Pancreas (tissue), 10 donors: ENCODE measurements at places on chromosomes 3 and 15.

- DNase-seq: no peak
Observed at GRCh38 chr15:101018016-101018415, 98.9 kb downstream of the LRRK1 start.

- no peak for DNase-seq
Observed at GRCh38 chr3:131591394-131592014, 88.7 kb upstream of the MRPL3 start.

GRCh38 chr3:120021523-120021922, 72.7 kb downstream of the GSK3B start:
- no peak for DNase-seq

DNA sequence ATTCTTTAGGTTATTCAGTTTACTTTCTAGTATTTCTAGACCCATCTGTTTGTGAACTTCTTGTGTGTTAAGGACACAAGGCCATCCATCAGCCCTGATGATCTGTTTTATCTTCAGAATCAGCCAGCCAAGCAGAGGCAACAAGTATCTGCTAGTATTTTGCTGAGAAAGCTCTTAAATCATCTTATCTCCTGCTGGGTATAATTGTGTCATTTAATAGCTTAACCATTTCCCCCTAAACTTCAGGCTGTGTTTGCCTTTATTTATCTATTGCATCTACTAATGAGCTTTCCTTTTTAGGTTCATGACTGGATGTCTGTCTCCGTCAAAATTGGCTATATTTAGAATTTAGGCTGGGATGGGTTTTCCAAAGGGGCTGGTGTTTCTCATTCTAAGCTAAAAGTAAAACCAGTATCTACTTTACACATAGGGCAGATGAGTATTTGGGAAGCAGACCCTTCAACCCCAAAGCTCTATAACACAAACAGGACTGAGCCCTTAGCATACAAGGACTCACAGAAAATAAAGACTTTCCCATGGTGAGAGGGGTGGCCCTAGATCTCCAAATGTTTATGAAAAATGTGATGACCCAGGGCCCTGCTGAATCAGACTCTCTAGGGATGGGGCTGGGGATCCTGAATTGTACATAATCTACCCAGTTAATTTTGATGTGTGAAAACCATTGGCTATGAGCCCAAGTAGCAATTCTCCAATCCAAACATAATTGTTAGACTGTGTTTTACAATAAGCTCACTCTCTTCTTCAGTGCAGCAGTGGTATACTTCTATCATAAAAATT, 65.3 kb upstream of the PSMD6 start:
- DNase-seq: no peak

DNA sequence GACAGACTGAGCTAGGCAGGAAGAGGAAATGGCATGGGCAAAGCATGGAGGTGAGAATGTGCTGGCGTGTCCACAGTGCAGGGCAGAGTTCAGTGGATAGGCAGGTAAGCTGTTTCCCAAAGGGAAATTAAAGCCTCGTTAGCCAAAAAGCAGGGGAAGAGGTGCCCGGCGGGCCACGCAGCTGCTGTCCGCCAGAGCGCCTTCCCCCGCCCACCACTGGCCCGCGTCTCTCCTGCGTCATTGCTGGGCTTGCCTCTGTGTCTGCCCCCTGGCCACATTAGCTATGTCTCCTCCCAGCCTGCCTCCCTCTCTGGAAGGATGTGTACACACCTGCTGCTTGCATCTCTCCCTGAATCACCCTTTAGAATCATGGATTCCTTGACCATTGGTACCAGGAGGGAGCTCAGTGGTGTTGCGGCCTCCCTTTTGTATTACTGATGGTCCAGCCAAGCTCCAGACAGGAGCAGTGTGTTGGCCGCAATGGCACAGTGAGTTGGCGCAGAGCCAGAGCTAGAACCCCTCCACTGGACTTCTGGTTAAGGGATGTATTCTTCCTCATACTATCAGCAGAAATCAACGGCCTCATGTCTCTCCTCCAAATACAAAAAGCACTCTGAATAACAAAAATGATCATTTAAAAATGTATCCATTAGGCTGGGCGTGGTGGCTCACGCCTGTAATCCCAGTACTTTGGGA, 26.6 kb downstream of the SLC28A1 start:
- no peak for DNase-seq

DNA sequence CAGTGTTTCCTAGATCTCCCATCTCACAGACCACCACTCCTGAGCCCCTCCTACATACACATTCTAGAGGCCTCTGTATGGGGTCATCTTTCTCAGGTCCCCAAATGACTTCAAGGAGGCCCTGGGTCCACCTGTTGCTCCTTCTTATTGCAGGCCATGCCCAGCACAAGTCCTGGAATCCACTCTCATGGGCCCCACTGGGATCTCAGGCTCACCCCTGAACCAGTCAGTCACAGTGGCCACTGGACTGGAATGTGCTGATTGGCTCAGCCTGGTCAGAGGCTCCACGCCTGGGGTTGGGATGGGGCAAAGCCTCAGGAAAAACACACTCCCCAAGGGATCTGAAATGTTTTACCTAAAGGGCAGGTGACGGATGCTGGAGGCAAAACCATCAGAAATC, 55.7 kb downstream of the SPSB4 start:
- no peak for DNase-seq

DNA sequence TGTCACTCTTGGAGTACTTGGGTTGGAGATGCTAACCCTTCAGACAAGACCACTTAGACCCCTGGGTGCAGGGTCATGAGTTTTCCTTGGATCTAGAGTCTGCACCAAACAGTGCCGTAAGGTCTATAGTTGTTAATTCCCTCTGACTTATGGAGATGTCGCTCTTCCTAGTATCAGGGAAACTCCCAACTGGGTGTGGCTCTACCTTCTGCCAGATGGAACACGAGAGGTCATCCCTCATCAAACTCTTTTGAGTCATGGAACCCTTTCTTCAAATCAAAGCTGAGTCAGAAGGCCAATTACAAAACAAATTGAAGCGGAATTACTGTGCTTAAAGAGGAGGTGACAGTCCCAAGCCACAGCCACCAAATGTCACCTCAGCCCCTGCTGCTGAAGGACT, 514.9 kb upstream of the PROK2 start:
- DNase-seq: no peak

DNA sequence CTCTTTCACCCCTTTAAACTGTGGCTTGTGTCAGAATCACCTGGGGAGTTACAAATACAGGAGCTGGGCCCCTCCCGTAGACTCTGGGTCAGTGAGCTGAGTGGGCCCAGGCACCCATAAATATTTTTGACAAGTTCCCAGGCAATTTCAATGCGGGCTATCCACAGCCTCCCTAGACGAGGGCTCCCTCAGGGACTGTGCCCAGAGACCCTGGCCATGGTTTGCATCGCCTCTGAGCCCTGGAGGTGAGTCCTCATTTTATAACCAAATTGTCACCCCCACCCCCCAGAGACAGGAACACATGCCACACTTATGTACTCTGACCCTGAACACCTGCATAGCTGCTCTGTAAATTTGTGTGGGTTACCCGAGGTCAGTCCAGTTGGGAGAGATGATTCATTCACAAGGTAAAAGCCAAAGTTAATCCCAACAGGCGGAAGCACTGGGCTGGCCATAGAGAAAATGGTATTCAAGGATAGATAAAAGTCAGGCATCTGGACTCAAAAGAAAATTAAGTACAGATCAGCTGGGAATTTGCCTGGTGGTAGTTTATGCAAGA, 146.5 kb upstream of the SLC6A11 start:
- no peak for DNase-seq

DNA sequence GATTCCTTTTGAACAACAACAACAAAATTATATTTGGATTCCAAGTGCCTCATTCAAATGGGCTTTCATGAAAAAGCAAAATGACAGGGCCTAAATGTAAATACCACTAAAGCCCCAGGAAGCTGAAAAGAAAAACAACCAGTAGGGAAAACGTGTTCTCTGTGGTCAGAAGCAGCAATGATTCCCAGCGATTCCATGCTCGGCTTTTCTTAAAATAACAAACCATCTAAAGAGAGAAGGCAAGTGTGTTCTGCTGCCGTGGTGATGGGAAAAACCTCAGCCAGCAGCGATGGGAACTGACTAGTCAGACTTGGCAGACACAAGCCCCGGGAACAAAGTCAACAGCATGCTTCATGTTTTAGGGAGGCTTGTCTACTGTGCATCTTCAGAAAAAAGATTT, 153.6 kb downstream of the TNIK start:
- peak; percentile 40 for DNase-seq

GRCh38 chr3:186118692-186119091, 9.8 kb upstream of the ETV5 start:
- no peak for DNase-seq

DNA sequence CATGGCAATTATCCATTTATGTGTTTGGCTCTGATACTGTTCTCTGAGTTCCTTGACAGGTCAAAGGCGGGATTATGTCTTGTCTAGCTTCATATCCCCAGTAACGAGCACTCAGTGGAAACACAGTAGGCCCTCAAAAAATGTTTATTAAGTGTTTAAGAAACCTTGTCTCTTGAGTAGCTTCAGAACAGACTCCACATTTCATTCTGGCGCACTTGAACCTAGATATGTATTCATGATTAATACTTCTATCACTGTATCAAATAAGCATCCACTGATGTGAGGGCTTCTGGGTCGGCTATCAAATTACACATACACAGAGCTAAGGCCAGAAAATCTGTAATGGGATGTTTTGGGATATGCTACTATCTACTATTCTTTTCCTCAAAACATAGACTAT, 4.6 kb downstream of the CBLB start:
- DNase-seq: no peak

DNA sequence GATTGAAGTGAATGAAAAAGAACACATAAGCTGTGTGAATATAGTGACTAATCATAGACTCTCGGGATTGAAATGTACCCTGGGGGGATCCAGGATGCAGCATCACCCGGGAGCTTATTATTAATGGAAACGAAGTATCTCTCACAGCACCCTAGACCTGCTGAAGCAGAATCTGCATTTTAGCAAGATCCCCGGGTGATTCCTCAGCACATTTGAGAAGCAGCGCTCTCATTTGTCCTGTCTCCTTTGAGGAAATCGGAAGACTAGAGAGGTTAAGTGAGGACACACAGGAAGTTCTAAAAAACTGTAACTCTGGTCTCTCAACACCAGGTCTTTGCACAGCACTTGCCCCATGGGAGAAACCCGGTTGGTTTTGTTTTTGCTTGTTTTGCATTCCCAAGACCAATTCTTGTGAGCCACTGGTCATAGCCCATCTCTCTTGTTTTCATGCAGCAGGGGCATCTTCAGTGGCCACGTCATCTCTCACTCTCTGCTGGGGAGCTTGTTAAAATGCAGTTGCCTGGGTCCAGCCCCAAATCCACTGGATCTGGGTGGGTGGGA, 30.2 kb downstream of the ZNF710 start:
- peak; percentile 11 for DNase-seq

GRCh38 chr3:13556207-13556606, 7.3 kb downstream of the FBLN2 start:
- DNase-seq: no peak

DNA sequence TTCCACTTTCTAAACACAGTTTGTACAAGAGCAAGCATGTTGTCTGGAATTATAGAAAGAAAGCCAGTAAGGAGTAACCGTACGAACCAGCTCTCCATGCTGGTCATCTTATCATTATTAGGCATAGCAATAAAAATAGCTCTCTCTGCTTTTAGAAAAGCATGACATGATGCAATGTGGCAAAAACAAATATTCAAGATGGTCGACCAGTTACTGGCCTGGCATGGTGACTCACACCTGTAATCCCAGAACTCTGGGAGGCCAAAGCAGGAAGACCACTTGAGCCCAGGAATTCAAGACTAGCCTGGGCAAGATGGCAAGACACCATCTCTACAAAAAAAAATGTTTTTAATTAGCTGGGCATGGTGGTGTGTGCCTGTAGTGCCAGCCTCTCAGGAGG, 2.6 kb upstream of the MAP4 start:
- no peak for DNase-seq

DNA sequence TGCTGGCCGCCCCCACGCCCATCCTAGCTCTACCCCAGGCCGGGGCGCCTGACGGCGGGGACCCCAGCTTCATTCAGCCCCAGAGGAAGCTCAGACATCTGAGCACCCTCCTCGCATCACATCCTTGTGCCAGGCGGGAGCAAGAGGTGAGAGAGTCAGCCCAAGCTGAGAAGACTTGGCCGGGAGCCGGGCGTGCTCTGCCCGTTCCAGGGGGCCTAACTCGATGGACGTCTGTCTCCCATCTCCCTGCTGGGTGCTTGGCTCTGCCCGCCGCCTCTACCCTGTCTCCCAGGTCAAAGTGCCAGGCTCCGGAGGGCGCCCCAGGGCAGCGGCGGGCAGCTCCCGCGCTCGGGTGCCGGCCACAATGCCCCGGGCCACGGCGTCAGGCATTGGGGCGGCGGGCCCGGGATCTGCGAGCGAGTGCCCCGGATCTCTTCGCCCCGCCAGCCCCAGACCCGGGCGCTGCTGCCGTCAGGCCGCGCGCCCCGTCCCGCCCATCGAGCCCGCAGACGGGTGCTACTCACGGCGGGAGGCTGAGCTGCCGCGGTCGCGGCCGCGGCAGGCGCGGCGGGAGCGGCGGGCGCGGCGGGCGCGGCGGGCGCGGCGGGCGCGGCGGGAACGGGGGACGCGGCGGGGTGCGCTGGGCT, 388 bp downstream of the DAPK2 start:
- peak; percentile 85 for DNase-seq

GRCh38 chr3:48407542-48408099, 22.3 kb downstream of the PLXNB1 start:
- DNase-seq: no peak

DNA sequence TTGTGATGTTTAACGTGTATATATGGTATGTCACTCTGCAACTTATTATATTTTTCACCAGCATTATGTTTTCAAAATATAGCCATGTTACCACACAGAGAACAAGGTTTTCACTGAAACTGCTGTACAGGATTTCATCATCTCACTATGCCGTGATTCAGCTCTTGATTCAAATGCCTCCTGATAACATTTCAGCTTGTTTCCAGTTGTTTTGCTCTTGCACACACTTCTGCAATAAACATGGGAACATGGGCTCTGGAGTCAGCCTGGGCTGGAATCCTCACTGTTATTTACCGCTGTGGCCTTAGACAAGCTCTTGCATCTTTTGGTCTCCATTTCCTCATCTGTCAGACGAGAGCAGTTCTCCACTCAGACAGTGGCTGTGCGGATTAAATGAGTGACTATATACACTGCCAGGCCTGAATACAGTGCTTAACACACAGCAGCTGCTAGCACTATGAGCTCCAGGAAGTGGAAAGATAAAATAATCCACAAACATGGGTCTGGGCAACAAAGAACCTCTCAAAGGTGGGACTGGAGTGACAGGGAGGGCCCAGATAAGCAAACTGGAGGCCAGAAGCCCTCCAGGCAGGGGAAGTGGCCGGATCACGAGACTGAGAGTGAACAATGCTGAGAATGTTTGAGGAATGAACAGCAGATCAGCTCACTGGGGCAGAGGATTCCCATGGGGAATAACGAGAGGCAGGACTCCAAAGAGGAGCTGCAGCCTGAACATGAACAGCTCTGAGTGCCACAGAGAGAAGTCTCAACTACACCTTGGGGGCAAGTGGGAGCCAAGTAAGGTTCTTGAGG, 17.7 kb downstream of the NTRK3 start:
- DNase-seq: no peak

GRCh38 chr3:180611006-180611405, 9.0 kb downstream of the TTC14 start:
- DNase-seq: no peak

- DNase-seq: peak; percentile 68
Observed at GRCh38 chr15:49215768-49216739, 46.0 kb downstream of the GALK2 start.
